Stimulated activated CD8-positive, alpha-beta memory T cell treated with anti-CD3 and anti-CD28 coated beads, Interleukin-2, amount 100 ng/mL, for 48 hours (primary cell): ENCODE measurements at places on chromosomes 3 and 15.

- no peak for DNase-seq
These were observed 116.9 kb upstream of the RAD18 start for GRCh38 chr3:9080163-9080562.

GRCh38 chr15:91068436-91068835 lies 31.6 kb upstream of the SV2B start:
- DNase-seq = no peak

GRCh38 chr3:180417241-180417640 lies 184.7 kb upstream of the TTC14 start:
- no peak for DNase-seq

DNA sequence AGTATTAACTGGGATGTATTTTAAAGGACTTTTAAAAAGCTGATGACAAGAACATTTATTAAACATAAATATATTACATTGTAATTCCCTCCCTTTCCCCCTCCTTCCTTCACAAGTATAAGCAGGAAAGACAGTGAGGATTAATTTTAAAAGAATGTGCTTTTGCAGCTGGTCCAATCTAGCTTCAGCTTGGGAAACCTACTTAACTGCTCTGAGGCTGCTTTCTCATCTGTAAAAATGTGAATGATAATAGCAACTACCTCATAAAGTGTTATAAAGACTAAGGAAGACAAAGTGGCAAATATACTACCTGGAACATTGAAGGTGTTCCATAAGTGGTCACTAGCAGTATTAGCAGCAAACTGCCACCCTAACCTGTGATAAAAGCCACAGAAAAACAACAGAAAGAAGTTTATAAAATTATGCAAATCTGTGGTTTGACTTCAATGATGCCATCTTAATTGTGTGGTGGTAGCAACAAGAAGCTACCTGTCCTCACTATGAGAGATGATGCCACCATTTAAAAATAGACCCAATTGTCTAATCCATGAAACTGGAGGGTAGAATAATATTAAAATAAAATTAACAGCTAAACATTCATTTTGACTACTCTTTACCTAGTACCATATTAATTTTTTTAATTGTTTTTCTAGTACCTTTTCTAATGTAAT lies 20.0 kb downstream of the DHX36 start:
- no peak for DNase-seq

DNA sequence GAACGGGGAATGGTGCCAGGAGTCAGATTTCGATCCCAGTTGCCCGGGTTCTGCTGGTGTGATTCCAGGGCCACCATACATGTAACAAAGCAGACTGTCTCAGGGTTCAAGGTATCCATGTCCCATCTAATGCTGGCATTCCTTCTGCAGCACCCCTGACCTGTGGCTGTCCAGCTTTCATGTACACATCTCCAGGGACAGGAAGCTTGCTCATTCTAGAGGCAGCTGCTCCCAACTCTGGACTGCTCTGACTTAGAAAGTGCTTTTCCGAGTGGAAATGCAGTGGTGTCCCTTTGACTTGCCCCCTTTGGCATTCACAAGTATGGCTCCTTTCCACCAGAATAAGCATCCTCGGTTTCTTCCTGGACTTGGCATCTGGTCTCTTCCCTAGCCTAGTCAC lies 30.9 kb downstream of the PML start:
- DNase-seq = no peak

GRCh38 chr3:140018556-140018955 lies 83.6 kb downstream of the CLSTN2 start:
- no peak for DNase-seq

- no peak for DNase-seq
These were observed 1.0 kb downstream of the P3H2 start for GRCh38 chr3:190119461-190120268.

- DNase-seq = no peak
These were observed 28.8 kb downstream of the LRRFIP2 start for GRCh38 chr3:37145611-37146010.

DNA sequence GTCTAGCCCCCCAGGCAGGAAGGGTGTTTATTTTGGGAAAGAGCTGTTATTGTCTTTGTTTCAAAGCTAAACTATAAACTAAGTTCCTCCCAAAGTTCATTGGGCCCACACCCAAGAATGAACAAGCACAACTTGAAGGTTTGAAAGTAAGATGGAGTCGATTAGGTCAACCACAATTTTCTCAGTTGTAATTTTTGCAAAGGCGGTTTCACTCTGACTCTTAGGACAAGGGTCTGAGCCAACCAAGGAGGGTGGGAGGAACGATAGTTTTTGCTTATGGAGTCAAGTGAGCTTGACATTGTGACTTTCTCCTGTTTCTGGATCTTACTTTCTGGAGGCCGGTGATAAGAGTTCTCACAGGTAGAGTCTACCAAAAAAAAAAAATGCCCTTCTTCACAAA lies 5.8 kb upstream of the ZNF770 start:
- DNase-seq = no peak

DNA sequence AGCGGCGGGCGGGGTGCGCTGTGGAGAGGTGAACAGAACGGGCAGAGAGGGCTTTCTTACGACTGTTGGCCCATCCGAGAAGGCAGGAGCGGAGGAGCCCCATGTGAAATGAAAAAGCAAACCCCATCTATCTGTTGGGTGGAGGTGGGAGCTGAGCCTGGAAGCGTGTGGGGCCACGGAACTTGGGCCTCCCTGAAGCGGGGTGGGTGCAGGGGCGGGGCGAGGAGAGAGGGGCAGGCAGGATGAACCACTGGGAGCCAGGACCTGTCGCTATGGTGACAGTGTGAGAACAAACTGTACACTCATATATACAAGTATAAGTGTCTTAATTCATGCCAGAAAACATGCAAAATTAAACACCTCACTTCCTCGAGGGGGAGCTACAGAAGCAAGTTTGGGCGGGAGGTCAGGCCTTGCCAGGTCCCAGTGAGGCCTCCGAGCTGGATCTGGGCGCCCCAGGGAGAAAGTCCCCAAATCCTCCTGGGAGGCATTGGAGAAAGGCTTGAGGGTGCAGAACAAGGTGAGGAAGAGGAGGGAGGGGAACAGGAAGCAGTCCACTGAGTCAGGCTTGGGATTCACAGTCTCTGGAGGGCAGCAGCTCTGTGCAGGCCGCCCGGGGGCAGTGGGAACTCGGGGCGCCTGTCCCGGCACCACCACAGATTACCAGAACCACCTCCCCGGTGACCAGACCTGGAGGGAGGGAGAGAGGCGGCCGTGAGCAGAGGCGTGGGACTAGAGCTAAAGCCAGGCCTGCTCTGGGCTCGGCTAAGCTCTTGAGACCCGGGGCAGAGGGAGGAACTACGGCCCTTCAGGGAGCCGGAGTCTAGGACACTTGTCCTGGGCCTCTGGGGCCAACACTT lies 34.8 kb downstream of the RBPMS2 start:
- no peak for DNase-seq

DNA sequence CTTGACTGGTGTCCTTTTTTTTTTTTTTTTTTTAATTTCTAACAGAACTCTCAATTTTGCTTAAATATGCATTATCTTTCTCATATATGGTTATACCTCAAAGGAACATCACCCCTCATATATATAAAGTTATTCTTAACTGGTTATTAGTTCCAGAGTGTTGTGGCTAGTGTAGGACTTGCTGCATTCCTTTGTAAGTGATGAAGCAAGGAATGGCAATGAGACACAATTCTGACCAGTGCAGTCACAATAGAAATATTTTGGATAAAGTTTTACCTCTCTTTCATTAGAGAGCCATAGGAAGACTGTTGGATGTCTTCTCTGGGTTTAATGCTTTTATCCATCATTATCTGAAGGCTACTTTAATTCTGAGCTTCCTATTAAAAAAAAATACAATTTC lies 75.5 kb upstream of the CBLB start:
- DNase-seq = no peak

DNA sequence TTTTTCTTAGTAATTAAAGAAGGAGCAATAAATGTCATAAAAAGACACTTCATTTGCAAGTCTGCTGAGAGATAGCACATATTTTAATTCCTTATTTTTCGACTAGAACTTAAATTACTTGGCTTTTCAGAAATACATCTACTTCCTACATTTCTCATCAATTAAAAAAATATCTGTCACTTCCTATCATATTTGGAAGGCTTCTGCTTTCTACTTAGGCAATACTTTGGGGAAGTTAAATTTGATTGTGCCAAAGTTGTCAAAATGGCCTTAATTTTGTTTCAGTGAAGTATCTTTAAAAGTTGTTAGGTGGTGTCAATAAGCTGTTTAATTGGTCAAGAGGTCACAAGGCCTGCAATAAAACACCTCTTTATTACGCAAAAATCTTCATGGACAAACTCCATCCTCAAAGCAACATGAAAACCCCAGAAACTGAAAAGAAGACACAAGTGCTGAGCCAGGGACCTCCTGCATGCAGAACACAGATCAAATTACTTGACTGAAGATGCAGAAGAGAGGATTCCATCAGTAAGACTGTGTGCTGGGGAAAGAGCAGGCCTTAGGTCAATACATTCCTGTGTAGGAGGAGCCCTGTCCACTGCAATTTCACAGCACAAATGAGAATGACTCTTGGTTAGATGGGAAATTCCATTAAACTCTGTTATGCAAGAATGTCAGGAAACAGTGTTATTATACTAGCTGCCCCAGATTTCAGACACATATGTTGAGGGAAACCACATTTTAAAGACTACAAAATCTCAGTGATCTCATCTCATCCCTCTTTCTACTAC lies 48.0 kb upstream of the FSTL1 start:
- no peak for DNase-seq

DNA sequence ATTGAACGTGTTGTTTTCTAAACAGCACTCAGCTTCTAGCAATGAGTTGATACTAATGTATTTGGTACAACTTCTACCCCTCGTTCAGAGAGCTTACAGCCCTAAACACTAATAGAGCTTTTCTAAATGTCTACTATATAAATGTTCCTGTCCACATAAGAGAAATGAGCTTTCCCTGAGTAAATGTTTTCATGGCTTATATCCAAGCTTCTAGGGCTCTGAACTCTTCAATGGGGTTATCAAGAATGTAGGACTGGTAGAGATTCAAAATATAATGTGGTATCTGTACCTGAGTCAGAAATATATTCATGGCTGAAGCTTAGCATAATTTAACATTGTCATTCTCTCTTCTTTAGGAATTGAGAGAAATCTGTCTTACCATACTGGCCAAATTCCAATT lies 73.4 kb downstream of the SERPINI1 start:
- no peak for DNase-seq

GRCh38 chr3:100437721-100438622 lies 36.6 kb downstream of the LNP1 start:
- DNase-seq = no peak

DNA sequence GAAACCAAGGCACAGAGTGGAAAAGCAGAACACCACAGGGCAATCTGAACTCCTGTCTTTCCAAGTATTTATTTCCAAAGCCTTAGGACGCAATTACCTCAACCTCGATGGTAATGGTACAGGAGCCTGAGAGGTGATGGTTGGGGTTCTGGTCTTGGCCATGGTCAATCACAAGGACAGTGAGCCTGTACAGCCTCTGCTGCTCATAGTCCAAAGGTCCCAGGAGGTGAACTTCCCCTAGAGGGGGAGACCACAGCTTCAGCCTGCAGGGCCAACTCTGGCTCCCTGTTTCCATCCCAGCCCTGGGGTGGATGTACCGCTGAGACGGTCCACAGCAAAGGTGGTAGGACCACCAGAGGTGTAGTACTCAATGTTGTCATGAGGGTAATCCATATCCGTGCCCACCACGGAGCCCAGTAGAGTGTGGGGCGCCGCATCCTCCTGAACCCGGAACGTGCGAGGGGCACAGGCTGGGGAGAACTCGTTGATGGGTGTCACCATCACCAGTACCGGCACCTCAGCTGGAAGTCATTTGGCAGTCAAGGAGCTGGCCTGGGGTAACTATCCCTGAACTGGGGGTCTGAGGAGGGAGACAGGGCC lies 6.1 kb downstream of the CDHR4 start:
- DNase-seq = no peak

DNA sequence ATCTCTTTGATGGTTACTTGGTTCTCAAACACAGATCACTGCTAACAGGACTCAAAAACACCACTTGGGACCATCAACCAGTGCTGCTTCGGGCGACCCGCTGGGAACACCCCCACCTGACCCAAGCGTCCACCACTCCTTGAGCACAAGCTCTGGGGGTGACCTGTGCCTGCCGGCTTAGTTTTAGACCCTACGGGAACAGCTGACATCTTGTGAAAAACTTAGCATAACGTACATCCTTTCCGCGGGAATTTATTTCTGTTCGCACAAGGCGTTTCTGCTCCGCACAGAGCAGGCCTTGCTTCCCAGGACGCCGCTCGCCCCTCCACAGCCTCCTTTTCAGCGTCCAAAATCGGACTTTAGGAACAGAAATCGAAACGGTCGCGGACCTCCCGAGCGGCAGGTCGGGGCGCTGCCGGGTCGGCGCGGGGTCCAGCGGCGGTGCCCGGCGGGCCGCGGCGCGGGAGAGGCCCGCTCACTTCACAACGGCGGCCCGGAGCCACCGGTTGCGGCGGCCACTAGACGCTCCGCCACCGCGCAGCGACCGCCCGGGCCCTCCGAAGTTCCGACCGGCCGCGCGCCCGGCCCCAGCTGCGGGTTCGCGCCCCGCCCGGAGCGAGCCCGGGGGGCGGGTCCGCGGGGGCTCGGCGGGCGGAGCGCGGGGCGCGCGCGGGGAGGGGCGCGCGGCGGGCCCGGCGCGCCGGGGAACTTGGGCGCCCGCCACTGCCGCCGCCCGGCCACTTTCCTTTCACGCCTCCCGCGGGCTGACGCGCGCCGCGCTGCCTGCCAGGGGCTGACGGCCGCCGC lies 959 bp downstream of the SFMBT1 start:
- peak; percentile 49 for DNase-seq

DNA sequence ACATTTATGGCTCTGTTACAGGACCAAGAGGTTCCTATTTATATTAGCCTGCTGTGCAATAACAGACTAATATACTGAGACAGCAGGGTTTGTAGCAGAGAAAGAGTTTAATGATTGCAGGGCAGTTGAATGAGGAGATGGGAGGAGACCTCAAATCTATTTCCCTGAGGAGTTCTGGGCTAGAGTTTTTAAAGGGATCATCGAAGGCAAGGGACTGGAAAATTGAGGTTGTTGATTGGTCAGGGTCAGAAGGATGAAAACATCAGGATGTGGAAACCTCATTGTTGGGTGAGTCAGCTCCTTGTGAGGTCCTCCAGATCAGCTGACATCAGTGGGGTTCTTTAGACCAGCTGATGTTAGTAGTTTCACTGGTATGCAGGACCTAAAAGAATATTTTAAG lies 60.6 kb upstream of the GOLGA8B start:
- no peak for DNase-seq

- no peak for DNase-seq
These were observed 296.5 kb downstream of the ZIC1 start for GRCh38 chr3:147705651-147706051.

GRCh38 chr3:168047190-168047795 lies 48.4 kb downstream of the GOLIM4 start:
- no peak for DNase-seq

GRCh38 chr3:71652781-71653413 lies 69.4 kb upstream of the FOXP1 start:
- DNase-seq = no peak
